Activated CD4-positive, alpha-beta T cell treated with anti-CD3 and anti-CD28 coated beads, Interleukin-2, amount 50 U/mL, for 4 hours (primary cell): ENCODE measurements at places on chromosomes 11 and 22.

GRCh38 chr22:42356533-42356932, 75.7 kb downstream of the NFAM1 start:
- no peak for DNase-seq

- no peak for DNase-seq
Observed at GRCh38 chr11:29963796-29964195, 53.0 kb downstream of the KCNA4 start.

GRCh38 chr22:17106785-17107546, 14.2 kb downstream of the TMEM121B start:
- DNase-seq: no peak

GRCh38 chr11:18772211-18772610, 19.4 kb downstream of the PTPN5 start:
- DNase-seq: no peak

DNA sequence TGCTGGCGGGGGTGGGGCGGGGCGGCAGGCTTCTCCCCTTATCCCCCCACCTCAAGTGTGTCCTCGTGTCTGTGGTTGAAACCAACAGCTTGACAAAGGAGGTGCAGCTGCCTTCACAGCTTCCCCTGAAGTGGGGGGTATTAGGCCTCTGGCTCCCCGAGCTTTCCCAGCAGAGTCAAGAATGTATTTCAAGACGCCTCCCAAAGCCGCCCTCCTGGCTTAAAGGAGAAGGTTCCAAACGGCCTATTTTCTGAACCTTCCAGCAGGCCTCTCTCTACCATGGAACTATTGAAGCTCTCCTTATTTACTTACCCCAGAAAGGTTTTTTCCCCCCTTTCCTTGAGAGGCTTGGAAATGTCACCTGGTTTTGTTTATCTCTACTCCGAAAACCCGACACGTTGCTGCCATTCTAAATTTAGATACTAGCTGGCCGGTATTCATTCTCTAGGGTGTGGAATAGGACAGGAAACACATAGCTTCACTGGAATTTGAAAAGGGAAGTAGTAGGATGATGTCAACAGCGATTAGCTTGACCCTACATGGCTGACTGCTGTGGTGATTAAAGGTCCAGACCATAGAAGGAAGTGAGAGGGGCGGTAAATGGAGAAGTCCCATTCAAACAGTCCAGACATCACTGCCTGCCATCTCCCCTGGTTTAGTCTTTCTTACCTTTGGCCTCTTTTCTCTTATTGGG, 671 bp upstream of the PICALM start:
- DNase-seq: no peak

DNA sequence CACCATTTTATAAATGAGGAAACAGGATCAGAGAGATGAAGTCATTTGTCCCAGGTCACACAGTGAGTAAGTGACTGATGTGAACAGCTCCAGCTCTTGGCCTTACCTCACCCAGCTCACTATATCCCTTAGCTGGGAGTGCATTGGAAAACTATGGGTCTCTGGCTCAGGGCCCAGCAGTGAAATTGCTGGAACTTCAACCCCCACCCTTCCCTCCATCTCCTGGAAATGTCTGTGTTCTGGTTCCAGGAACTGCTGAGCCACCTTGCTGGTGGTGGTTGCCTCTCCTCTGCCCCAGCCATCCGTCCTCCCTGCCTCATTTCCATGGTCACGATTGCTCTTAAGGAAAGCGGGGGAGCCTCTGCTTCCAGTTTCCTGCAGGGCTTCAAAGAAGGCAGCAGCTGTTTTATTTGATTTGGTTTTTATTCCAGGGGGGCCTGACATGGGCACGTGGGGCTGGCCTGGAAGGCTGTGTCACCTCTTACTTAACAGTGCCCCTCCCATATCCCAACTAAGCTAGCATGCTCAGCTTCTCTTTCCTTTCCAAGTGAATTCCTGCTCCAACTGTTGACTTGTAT, 46.2 kb upstream of the CSTF3 start:
- no peak for DNase-seq

DNA sequence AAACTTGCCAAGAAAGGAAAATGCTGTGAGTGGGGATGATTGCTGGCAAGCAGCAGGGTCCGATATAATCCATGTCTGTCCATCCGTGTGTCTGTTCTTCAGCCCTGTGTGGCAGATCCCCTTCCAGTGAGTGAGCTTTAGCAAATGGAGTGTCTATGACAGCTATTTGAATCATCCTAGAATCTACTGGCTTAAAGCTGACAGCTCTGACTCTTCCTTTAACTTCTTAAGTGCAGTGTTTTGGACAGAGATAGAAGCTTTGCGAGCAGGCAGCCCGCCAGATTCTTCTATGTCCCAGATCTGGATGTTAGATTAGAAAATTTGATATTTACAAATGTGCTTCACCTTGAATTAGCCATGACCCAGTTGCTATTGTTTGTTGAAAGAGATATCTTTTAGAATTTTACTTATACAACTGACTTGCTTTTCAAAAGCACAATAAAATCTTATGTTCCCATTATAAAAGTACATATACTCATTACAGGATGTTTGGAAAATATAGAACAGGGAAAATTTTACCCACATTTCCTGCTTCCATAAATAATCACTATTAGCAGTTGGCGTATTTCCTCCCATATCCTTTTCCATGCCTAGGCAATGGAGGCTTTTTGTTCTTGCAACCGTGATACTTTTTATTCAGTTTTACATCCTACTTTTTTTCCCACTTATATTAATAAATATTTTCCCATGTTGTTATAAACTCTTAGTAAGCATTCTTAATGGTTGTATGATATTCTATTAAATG, 124.5 kb downstream of the COMMD9 start:
- no peak for DNase-seq

- DNase-seq: no peak
Observed at GRCh38 chr11:28963187-28963586, 855.0 kb downstream of the METTL15 start.

DNA sequence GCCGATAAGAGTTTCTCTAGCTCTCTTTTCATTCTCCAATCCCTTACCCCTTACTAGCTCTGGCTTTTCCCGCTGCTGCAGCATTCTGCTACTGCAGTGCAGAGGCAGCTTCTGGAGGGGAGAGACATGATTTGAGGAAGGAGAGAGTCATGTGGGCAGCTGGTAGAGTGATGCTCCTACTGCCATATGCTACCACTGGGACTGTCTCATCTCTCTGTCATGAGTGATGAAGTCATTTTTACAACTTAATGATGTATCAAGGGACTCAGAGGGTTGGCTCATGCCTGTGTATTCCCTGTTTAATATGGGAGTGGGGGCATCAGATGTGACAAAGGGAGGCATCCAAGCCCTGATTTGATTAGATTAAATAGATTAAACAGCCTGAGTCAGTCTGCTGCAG, 11.3 kb downstream of the SLC17A6 start:
- DNase-seq: no peak

GRCh38 chr11:67627812-67628624, 1.7 kb downstream of the NUDT8 start:
- DNase-seq: no peak

- DNase-seq: no peak
Observed at GRCh38 chr22:17314487-17314886, 54.8 kb upstream of the CECR2 start.

GRCh38 chr11:65129649-65130441, 4.5 kb downstream of the SYVN1 start:
- DNase-seq: no peak

GRCh38 chr22:37318364-37319109, 36.2 kb downstream of the CYTH4 start:
- DNase-seq: no peak

DNA sequence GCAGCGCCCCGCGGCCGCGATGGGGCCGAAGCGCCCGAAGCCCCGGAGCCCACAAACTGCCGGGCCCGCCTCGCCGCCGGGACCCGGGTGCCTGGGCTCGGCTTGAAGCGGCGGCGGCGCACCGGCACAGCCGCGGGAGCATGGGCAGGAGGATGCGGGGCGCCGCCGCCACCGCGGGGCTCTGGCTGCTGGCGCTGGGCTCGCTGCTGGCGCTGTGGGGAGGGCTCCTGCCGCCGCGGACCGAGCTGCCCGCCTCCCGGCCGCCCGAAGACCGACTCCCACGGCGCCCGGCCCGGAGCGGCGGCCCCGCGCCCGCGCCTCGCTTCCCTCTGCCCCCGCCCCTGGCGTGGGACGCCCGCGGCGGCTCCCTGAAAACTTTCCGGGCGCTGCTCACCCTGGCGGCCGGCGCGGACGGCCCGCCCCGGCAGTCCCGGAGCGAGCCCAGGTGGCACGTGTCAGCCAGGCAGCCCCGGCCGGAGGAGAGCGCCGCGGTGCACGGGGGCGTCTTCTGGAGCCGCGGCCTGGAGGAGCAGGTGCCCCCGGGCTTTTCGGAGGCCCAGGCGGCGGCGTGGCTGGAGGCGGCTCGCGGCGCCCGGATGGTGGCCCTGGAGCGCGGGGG, 346 bp downstream of the FJX1 start:
- DNase-seq: no peak

DNA sequence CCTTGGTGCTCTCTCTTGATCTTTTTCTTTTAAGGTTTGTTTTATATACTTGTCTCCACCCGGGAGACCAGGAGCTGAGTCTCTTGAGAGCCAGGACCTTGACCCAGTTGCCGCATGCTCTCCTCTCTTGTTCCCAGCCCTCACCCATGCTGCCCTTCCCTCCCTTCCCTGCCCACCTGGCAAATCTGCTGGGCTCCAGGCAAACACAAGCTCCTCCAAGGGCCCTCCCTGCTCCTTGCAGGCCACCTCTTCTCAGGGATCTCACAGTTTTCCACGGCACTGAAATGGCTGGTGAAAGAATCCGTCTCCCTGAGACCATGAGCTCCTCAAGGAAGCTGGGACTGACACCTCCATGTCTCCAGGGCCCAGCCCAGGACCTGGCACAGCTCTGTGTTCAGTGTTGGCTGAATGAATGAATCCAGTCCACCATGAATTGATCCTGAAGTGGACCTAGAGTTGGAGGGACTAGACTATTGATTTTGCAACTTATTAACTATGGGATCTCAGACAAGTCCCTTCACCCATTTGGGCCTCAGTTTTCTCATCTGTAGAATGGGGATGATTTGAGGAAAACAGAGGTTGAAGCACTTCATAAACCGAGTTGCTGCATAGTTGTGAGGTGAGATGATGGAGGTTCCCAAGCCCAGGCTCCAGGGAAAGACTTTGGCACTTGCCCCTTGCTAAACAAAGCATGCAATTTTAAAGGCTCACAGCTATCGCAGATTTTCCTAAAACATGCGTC, 25.1 kb upstream of the FBLN1 start:
- no peak for DNase-seq

GRCh38 chr11:15725246-15725645, 610.5 kb downstream of the INSC start:
- DNase-seq: no peak

DNA sequence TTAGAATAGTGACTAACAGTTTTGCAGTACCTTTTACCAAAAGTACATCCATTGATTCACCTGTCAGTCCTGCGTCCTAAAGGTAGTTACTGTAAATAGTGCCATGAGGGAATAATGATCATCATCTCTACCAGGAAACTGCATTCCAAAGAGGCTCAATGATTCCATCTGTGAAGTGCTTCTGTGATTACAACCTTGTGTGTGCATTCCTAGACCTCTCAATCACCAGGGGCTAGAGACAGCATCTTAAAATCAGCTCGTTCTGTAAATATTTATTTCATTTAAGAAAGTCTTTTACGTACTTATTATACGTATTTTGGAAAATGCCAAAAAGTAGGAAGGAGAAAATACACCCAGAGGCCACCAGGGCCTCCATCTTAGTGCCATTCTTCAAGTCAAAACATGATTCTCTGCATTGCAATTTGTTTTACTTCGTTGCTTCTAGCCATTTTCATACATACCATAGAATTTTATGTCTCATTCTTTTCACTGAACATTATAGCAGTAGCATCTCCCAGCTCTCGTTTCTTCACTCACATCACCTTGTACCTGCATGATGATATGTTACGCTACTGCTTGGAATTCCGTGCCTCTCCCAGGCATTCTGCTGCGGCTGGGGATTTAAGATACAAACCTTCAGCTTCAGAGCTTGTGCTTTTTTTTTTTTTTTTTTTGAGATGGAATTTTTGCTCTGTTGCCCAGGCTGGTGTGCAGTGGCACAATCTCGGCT, 117.0 kb downstream of the SEZ6L start:
- no peak for DNase-seq

DNA sequence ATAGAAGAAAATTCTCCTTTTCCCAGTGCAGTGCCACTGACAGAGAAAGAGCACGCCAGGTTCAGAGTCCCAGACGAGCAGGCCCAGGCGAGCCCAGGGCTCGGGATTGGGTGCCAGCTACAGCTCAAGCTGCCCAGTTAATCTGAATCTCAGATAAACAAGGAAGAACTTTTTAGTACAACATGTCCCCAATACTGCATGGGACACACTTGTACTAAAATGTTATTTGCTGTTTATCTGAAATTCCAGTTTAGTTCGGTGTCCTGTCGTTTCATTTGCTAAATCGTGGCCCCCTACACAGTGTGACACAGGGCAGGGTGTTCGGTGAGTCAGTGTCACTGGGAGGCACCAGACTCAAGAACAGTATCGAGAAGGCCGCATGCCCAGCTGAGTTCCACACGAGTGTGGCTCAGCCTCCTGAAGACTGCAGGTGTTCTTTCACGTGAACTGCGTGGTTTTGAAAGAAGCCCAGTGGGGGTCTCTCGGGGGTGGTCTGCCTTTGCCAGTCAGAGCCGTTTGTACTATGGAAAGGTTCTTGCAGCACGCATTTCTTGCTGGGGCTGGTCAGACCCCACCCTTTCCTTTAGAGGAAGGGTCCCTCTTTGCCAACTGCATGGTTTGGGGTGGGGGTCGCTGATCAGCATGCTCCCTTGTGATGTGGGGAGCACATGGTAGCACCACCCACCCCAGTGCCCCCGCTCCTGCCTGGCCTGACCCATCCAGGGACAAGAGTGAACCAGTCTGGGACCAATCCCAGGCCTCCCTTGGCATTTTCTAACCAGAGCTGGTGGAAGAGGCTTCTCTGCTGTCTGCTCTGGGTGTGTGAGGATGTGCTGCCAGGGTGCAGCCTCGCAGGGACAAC, 115.6 kb upstream of the B3GAT1 start:
- DNase-seq: no peak

GRCh38 chr22:37751449-37752188, 54.8 kb downstream of the TRIOBP start:
- DNase-seq: no peak

- DNase-seq: no peak
Observed at GRCh38 chr11:61912991-61913698, 4.2 kb downstream of the RAB3IL1 start.

GRCh38 chr11:103659206-103659618, 377.2 kb upstream of the DDI1 start:
- no peak for DNase-seq

GRCh38 chr11:104581246-104581980, 316.8 kb downstream of the CASP12 start:
- no peak for DNase-seq

DNA sequence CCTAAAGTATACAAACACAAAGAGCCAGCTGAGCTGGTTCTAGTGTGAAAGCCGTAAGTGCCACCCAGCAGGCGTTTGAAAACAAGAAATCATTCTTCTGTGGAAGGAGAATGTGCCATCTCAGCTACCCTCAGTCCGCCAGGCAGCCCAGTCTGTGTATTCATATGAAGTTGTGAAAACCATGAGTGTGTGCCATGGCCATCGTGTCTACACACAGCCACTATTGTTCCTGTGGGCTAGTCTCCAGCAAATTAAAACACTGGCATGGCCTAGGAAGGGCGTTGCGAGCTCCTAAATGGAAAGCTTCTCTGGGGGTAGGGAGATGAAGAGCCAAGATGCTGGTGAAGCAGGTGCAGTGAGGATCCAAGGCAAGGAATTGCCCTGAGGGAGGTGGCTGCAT, 51.5 kb upstream of the HORMAD2 start:
- no peak for DNase-seq
